ENCODE measurements at places on chromosomes 5 and 9.
A peak's percentile ranks its signal among the peaks of the same experiment; 100 is the strongest.

DNA sequence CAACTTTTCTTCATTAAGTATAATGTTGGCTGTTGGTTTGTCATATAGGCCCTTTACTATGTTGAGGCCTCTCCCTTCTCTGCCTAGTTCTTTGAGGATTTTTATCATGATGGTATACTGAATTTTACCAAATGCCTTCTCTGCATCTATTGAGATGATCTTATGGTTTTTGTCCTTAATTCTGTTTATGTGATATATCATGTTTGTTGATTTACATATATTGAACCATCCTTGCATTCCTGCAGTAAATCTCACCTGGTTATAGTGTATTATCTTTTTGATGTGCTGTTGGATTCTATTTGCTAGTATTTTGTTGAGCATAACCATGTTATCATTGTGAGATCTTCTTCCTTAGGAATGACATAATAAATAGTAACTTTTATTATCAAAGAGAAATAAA, 362.9 kb downstream of the CCDC171 start:
- DNase-seq = no peak

DNA sequence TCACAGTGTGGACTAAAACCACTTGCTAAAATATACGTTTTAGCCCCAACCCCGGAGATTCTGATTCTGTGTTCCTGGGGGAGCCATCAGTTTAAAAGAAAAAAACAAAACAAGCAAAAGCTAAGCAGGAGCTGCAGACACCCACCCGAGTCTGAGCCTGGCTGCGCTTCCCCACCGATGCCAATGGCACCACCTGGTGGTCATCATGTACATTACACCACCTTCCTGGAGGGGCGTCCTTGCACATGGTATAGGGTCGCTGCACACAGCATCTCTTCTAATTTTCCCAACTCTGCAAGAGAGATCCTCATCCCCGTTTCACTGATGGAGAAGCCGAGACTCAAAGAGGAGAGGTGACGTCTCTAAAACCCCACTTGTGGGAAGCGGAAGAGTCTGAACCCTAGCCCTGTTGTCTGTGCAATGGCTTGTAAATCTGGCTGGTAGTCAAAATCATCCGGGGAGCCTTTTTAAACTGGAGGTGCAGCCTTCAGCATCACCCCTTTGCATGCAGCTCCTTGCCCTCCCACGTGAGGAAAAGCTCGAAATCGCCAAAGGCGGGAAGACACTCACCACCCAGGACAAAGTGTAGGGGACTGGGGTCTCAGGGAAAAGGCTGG, 23.1 kb upstream of the CNOT6 start:
- DNase-seq = peak; percentile 67

GRCh38 chr9:111661802-111662521, 557 bp downstream of the GNG10 start:
- no peak for DNase-seq

- DNase-seq = peak; percentile 86
These were observed 284.7 kb downstream of the FANCC start for GRCh38 chr9:95032580-95033341.

GRCh38 chr9:108142504-108143201, 653.1 kb upstream of the KLF4 start:
- DNase-seq = no peak

- DNase-seq = no peak
These were observed 7.6 kb upstream of the TBC1D2 start for GRCh38 chr9:98263080-98263479.

GRCh38 chr5:139597134-139597533, 36.0 kb downstream of the UBE2D2 start:
- DNase-seq = no peak

- no peak for DNase-seq
These were observed 26.7 kb downstream of the KCNV2 start for GRCh38 chr9:2743937-2744529.

DNA sequence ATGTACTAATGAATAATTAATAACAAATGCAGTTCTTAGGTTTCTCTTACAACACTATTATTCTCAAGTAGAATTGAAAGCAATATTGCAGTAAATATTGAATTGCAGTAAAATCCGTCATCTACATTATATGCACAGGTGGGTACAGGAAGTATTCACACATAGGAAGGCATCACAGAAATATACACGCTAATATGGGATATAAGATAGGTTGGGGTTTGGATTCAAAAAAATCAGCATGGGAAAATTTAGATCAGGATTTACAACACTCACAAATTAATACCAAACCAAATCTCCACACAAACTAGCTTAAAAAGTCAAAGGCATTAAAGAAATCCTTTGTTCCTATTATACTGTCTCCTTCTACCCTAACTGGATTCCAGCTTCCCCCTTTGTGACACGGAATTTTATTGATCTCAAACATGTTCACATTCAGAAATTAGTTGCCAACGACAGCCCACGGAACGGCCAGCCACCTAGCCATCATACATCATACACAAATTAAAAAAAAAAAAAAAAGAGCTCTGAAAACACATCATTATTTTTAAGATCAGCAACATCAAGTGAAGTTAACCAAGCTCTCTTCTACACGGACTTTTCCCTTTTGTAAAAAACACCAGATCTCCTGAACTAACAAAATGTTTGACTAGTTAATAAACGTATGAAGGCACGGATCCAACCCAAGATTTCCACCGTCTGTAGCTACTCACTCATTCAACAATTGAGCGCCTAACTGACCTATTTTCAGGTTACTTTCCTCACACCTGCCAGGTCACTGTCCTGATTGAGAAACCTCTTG, 2.2 kb downstream of the NR6A1 start:
- peak; percentile 37 for DNase-seq

- DNase-seq = no peak
These were observed 58.1 kb upstream of the SPTLC1 start for GRCh38 chr9:92173318-92173717.

GRCh38 chr5:124572971-124573370, 173.5 kb downstream of the ZNF608 start:
- no peak for DNase-seq

DNA sequence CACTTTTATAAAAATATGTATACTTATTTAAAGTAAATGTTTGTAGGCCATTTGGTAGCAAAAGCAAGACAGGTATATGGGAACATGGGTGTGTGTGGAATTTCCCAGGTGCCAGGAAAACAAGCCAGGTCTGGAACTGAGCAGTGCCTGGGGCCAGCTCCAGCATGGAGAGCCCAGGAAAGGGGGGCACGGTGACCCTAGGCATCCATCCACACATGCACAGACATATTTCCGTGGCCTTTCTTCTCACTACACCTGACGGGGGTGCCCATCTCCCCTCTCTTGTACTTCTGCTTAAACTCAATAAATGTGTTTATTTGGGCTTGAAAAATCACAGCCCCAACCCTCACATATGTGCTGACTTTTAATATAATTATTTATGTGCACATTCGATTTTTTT, 31.2 kb upstream of the CXCL14 start:
- DNase-seq = no peak

DNA sequence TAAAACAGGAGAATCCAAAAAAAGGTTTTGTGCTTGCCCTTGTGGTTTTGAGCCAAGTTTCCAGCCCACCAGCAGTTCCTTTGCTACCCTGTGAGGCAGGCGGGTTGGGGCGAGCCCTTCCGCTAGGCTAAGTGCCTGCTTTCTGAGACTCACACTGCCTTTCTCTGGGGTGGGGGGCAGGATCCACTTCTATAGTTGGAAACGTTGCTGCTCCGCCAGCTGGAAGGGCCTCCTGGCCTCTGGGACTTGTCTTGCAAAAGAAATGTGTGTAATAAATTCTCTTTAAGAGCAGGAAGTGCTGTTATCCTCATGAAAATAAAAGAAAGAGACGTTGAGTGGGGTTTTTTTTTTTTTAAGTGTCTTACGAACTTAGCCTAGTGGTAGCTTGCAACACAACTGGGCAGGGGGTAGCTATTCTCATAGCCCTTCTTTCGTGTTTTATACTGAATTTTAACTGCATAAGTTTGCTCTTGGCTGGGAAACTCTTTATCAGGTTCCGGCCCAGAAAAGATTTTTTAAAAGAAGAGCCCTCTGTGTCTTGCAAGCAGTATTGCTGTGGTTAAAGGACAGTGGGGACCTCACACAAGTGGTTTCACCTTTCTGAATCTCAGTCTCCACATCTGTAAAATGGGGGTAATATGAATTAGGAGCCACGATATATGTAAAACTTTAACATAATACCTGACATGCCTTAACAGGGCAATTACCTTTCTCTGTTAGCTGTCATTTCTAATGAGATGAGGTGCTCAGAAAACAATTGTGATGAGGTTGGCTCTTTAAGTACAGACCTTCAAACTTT, 19.8 kb downstream of the JADE2 start:
- DNase-seq = peak; percentile 56

GRCh38 chr5:137695651-137696428, 40.0 kb downstream of the KLHL3 start:
- DNase-seq = peak; percentile 76

GRCh38 chr5:15703901-15704300, 203.9 kb downstream of the FBXL7 start:
- no peak for DNase-seq

GRCh38 chr9:112059145-112059965, 115.7 kb downstream of the SUSD1 start:
- DNase-seq = no peak

GRCh38 chr5:110333384-110333783, 393.1 kb downstream of the TMEM232 start:
- DNase-seq = peak; percentile 5

- DNase-seq = no peak
These were observed 145.8 kb downstream of the BARX1 start for GRCh38 chr9:93809204-93809940.

DNA sequence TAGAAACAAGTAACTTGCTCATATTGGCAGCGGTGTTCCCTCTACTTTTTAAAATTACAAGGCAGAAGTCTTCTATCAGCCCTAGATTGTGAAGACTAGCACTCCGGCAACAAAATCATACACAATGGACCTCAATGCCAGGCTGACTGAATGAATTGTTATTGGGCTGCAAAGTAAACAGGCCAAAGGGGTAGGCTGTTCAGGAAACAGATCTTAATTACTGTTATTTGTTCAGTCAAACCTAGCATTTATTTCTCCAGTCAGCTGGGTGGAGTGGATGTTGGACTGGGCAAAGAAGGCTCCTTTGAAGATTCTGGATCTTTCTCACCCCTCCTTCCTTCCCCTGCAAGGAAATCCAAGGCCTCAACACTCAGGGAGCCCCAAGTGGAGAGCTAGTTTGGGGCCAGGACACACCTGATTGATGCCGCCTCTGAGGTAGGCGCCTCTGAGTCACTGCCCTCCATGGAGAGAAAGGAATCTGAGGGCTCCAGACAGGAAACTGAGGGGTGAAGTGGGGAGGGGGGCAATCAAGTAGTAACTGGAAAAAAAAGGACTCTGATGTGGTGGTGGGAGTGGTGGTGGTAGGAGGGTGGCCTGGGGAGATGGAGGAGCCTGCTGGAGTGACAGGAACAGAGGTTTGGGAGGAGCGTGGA, 35.5 kb downstream of the SERINC5 start:
- DNase-seq = no peak

- no peak for DNase-seq
These were observed 50.2 kb downstream of the APC start for GRCh38 chr5:112787896-112788295.

DNA sequence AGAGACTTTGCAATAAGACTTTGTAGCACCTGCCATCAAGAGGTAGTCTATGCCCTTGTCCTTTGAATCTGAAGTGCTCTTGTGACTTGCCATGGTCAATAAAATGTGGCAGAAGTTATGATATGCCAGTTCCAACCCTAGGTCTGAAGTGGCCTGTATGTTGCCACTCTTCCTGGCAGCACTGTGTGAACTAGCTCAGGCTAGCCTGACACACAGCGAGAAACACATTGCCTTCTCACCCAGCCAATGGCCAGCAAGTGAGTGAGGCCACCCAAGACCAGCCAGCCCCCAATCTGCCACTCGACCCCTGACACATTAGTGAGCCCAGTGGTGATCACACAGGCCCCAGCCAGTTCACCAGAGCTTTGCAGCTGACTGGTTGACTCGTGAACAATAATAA, 52.7 kb upstream of the OSMR start:
- DNase-seq = no peak

DNA sequence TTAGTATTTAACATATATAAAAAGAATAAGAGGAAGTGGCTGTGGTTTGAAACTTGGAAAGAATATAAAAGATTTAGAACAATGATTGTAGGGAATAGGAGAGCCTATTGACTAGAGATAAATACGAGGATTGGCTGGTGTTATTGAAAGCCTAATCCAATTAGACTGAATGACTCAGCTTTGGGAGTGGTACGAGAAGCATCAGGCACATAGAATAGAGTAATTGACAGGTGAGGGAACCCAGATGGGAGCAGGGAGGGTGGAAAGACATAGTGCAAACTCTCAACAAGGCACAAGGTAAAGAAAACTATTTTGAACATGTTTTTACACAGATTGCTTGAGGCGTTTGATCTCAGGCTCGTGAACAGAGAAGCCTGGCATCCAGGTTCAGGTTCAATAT, 338.9 kb upstream of the KLF9 start:
- DNase-seq = no peak

GRCh38 chr5:7169240-7169878, 226.6 kb upstream of the ADCY2 start:
- DNase-seq = no peak

- DNase-seq = peak; percentile 38
These were observed 23.5 kb downstream of the FAM163B start for GRCh38 chr9:133585481-133586351.

DNA sequence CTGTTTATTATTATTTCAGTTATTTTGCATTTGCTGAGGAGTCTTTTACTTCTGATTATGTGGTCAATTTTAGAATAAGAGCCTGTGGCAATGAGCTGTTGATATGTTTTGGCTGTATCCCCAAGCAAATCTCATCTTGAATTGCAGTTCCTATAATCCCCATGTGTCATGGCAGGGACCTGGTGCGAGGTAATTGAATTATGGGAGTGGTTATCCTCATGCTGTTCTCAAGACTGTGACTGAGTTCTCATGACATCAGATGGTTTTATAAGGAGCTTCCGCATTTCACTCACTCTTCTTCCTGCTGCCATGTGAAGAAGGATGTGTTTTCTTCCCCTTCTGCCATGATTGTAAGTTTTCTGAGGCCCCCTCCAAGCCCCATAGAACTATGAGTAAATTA, 114.9 kb upstream of the SLCO6A1 start:
- no peak for DNase-seq

DNA sequence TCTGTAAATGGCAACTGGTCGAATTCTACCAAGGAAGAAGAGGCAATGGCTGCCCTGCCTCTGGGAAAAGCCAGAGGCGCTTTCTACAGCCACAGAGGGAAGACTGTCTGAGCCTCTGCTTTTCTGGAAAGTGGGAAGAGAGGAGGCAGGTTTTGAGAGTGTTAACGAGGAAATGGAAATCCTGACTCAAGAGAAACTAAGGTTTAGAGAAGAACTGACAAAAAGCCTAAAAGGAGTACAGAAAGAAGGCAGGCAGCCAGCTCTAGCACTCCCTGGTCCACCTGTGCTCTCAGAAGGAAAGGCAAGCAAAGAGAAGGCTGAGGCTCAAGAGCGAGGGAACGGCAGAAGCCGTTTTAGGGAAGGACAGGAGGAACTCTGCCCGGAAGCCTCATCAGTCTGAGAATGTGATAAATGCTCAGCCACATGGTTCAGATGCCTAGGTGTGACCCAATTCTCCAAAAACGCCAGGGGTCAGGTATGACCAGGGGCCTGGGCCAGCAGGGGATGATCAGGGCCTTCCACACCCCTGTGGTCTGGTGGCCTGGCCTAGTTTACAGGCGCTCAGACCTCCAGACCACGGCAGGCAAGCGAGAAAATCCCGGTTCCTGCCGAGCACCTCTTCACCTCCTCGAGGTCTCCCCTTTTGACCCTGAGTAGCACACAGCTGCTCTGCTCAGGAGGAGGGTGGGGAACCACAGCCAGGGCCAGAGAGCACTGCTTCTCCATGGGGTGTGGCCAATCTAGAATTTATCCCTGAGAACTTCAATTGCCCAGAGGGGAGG, 79.9 kb upstream of the FBXW11 start:
- no peak for DNase-seq
